ENCODE measurements at places on chromosomes 7 and 10.

DNA sequence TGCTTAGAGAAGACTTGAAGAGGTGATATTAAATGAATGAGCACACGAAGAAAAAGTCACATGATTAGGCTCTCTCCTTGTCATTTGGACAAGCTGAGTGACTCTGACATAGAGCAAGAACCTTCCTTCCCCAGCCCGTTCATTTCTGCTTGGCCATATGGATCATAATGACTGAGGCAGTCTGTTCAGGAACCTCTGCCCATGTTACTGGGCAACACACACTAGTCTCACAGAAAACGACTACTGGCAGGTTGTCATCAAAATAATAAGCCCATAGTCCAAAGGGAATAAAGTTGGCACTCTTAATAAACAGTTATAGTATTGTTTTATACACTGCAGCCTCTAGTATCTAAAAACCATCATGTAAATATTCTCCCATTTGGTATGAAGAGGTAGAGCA is 635.0 kb downstream of the REEP3 start:
- no peak for DNase-seq

DNA sequence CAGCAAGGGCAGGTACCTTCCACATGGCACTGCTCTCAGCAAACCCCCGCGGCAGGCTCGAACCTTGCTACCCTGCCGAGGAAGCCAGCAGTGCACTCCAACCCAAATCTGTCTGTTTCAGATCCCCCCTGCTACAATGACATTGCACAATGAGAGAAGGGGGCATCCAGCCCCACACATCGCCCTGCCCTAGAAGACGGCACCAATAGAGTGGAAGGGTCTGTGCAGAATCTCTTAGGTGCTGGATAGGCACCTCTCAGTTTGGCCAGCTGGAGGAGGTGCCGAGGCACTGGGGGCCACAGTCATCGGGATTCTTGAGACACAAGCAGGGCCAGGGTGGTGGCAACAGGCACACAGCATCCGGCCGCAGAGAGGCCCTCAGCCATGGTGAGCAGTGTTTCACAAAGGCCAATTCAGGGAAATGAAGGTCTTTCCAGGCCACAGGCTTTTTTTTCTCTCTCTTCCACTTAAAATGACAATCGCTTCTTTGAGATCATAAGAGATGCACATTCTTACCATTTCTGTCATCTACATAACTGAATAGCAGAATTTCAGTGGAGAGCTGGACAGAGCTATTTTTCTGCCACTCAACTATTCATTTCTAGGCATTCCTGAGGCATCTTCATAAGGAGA is 281.3 kb downstream of the TNS3 start:
- DNase-seq, result no peak

DNA sequence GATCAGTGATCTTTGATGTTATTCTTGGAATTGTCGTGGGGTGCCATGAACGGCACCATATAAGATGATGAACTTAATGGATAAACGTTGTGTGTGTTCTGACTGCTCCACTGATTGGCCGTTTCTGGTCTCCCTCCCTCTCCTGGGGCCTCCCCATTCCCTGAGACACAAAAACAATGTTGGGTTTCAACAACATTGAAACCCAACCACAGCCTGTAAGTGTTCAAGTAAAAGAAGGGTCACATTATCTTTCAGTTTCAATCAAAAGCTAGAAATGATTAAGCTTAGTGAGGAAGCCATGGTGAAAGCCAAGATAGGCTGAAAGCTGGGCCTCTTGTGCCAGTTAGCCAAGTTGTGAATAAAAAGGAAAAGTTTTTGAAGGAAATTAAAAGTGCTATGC is 19.5 kb downstream of the EN2 start:
- no peak for DNase-seq

DNA sequence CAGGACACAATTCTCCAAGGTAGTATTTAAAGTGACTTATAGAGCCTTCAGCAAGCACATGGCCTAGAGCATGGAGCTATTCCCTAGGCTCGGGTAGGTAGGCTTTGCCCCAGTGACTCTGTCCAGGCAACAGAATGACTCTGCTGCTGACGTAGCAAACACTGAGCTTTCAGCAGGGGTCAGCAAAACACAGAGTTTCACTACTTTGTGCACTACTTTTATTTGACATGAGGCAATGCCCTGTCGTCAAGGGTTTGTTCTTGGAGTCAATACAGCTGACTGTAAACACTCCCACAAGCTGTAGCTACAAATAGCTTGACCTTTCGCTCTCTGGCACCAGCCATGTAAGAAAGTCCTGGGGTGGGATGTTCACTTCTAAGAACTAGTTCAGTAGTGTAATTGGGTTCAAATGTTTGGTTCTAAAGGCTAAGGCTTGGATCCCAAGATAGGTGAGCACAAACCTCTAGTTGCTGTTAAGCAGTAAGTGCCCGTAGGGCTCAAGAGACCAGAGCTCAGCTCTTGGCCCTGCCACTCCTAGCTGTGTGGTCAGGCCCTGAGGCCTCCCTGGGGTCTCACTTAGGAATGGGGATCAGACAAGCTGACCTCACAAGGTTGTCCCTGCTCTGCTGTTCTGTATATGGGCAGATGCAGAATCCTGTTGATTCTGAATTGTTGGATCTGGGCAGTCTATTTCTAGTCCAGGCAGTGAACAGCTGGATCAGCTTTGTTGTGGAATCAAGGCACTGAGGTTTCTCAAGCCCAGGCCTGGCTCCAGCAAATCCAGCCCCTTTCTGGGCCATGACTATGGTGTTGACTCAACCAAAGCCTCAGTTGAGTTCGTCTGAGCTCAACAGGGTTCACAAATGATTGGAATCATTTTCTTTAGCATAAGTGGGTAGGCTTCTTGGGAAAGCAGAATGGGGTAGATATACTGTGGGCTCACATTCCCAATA is 10.7 kb downstream of the NODAL start:
- DNase-seq, result no peak

DNA sequence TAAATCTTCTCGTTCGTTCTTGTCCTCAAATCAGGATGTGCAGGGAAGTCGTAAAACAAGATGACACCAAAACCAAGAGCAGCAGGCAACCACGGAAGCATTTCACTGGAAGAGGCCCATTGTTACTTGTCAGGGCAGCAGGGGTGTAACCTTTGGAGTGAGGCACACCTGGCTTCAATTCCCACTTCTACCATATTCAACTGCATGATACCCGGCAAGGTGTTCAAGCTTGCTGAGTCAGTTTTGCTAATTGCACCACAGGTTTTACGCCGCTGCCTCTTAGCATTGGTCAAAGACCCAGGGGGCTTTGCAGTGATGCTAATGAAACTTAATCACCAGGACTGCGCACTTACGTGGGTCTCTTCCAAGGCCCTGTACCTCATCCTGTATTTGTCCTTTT is 50.0 kb upstream of the PTER start:
- no peak for DNase-seq

DNA sequence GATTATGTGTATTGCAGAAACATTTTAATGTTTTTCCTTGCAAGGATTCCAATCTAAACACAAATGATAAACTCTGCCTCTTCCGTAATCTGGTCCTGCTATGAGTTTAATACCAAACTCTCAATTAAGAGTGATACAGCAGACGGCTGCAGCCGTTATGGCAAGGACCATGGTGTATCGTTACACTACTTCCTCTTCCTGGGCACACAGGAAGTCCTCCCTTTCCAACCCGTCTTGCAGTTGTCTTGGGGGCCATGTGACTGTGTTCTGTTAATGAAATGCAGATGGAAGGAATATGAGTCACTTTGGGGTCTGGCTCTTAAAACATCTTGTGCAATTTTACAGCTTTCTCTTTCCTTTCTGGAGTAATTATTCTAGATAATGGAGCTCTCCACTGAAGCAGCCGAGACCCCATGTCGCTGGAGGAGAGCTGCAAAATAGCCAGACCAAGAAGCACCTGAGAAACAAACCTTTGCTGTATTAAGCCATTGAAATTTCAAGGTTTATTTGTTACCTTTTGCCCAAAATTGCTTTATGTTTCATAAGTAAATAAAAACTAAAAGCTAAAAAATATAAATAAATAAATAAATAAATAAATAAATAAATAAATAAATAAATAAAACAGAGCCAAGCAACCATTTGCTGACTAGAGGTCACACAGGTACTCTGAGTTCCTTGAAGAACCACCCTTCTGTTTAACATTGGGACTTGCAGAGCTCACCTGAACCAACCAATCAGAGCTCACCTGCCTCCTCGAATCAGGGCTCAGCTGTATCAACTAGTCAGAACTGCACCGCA is 74.7 kb downstream of the FRMPD2 start:
- DNase-seq, result no peak

GRCh38 chr7:19957664-19958063 is 184.2 kb upstream of the TMEM196 start:
- DNase-seq, result no peak

- no peak for DNase-seq
These were observed 224.7 kb upstream of the PHYHIPL start for GRCh38 chr10:58951746-58952145.

GRCh38 chr10:29252811-29253689 is 35.8 kb upstream of the LYZL1 start:
- no peak for DNase-seq

DNA sequence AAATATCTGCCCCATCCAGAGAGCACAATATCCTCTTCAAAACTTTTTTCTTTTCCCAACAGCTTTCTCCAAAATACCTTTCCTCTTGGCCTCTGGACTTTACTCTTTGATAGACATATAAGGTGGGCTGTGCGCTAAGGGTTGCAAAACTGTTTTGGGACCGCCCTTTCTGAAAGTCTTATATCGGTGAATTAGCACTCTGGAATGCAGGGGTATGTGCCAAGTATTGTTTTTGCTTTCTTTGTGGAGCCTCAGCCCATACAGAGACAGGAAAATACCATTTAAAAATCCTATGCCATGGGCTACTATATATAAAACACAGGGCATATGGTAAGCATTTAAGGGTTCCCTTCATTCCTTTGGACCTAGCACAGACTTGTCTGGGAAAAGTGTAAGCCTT is 37.7 kb downstream of the PPP1R17 start:
- DNase-seq, result no peak

DNA sequence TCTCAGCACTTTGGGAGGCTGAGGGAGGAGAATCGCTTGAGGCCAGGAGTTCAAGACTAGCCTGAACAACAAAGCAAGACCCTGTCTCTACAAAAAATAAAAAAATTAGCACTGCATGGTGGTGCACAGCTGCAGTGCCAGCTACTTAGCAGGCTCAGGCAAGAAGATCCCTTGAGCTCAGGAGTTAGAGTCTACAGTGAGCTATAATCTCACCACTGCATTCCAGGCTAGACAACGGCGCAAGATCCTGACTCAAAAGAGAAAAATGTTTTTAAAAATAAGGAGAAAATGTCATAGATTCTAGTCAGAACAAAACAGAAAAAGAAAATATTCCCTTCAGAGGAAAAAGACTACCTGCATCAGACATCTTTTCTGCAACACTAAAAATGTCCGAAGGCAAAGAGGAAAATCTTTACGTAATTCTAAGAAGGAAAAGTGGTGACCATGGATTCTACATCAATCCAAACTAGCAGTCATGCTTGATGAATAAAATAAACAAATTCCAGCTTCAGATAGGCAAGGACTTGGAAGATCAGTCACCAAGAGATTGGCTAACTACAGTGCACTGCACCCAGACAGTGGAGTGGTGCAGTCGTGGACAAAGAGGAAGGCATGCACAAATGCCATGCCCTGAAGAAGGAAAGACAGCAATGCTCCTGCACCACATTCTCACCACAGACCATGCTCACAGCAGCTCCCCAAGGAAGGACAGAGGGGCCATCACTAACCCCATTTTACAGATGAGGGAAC is 54.3 kb downstream of the ERCC6 start:
- DNase-seq, result no peak

GRCh38 chr10:18223898-18224297 is 83.7 kb downstream of the CACNB2 start:
- DNase-seq, result no peak

GRCh38 chr7:12549106-12549505 is 21.4 kb upstream of the SCIN start:
- no peak for DNase-seq

DNA sequence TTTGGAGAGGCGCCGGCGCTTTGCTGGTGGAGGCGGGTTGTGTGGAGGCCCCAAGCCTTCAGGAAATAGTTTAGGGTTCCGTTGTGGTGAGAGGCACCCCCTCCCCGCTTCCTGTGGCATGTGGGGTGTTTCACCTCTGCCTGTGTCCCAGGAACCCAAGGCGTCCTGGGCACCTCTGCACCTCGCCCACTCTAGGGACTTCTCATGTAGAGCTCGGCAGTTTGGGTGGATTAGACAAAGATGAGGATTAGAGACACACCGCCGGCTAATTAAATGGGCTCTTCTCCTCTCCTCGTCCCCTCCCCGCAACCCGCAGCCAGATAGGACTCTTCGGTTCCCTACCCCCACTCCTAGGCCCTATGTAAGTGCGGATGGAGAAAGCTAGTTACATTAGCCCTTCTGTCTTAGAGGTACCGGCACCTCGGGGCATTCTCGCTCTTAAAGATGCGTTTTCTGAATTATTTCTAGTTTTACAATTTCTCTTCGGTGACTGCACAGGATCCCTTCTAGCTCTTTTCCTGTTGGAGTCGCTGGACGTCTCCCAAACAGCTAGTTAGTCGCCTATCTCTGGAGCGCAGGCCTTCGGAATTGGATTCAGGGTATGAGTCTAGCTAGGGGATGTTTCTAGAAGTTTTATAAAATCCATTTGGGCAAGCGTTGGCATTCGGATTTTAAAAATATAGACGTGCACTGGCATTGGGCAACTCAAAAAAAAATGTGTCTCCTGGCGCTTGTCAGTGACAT is 7.8 kb downstream of the PTF1A start:
- DNase-seq, result no peak

DNA sequence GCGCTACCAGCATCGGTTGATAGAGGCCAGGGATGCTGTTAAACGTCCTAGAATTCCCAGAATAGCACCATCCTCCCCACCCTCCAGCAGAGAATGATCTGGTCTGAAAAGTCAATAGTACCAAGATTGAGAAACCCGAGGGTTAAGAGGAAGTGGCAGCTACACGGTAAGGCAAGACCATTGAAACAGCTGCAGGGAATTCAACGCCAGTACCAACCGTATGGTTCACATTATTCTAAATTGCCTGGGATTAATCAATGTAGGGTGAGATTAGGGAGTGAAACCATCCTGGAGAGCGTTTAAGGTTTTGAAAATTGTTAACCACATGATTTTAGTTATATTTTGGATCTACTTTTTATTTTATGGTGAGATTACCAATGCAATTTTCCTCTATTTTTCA is 352.2 kb downstream of the PRPF18 start:
- no peak for DNase-seq

- DNase-seq, result peak; percentile 40
These were observed 40.4 kb upstream of the BPGM start for GRCh38 chr7:134605978-134606923.

GRCh38 chr7:131506597-131506996 is 49.8 kb downstream of the PODXL start:
- DNase-seq, result no peak

Measured in stimulated activated CD4-positive, alpha-beta T cell treated with anti-CD3 and anti-CD28 coated beads, Interleukin-1b, Interleukin-23, amount 100 ng/mL, for 4 hours (primary cell).